Activated CD4-positive, alpha-beta T cell treated with anti-CD3 and anti-CD28 coated beads, Interleukin-2, amount 50 U/mL, for 24 hours (primary cell): ENCODE measurements at places on chromosomes 11 and 22.

GRCh38 chr11:96373826-96374225, 15.9 kb downstream of the CCDC82 start:
- no peak for DNase-seq

DNA sequence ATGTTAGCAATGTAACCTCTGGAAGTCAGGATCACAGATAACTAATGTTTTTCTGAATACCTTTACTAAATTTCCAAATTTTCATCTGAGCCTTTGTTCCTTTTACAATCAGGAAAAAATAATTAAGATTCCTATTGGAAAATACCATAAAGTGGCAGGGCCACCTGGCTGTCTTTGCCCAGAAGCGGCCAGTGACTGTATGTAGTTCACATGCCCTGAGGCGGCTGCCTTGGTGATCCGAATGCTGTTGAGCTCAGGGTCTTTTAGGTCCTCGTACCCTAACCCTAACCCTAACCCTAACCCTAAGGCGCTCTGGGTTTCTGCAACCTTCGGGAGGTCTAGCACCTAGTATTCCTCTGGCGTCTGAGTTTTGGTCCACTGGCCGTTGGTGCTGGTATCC, 8.5 kb upstream of the ARFGAP3 start:
- no peak for DNase-seq

- no peak for DNase-seq
Measured at GRCh38 chr11:26247340-26247739, 84.6 kb upstream of the ANO3 start.

- no peak for DNase-seq
Measured at GRCh38 chr11:3136546-3137455, 28.3 kb downstream of the OSBPL5 start.

DNA sequence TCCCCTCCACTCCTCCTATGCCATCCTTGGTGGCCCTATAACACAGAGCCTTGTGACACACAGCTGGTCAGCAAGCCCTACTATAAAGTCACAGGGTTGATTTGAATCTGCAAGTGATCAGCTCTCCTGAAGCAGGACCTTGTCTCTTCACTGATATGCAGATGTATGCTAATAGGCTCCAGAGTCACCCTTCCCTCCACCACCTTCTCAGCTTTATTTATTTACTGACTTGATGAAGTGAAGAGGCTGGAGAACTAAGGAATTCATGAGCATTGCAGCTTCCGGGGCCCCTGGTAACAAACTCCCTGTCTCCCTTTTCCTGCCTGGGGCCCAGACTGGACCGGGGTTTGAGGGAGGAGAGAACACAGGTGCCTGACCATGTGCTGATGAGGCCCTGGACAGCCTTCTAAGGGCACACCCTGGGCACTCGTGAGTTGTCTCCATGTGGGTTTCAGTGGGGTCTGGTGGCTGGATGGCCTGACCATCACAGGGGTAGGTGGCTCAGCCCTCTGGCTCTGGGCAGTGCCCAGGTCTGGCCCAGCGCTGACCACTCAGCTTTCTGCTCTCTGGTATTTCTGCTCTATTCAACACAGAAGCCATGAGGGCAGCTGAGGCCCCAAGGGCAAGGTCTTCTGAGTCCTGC, 307.5 kb downstream of the NTM start:
- DNase-seq, result no peak

DNA sequence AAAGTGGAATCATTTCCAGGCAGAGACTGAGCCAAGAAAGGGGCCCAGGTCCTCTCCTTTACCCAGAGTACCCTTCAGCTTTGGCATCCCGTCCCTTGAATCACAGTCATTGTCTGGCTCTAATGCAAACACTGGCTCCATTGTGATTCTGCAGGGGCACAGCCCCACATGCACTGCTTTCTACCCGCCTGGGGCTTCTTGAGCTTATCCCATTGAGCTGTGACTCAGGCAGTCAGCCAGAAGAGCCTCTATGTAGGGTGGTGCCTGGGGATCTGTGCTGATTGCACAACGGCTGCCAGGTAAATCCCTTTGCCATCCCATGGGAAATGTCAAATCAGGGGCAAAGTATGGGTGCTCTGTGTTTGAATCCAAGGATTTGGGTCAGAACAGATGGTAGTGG, 88.9 kb downstream of the RASSF10 start:
- no peak for DNase-seq

DNA sequence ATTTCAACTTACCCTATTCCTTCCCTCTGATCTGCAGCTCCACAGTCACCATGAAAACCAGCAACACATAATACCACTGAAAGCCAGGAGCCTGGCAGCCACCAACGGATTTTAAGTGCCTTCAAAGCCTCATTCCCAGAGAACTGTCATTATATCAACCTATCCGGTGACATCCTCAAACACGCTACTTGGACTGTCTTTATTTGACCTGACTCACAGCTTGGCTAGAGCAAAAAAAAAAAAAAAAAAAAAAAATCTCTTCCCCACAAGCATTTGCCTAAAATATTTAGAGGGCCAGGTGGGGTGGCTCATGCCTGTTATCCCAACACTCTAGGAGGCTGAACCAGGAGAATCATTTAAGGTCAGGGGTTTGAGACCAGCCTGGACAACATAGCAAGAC, 32.4 kb upstream of the ARHGAP32 start:
- no peak for DNase-seq

DNA sequence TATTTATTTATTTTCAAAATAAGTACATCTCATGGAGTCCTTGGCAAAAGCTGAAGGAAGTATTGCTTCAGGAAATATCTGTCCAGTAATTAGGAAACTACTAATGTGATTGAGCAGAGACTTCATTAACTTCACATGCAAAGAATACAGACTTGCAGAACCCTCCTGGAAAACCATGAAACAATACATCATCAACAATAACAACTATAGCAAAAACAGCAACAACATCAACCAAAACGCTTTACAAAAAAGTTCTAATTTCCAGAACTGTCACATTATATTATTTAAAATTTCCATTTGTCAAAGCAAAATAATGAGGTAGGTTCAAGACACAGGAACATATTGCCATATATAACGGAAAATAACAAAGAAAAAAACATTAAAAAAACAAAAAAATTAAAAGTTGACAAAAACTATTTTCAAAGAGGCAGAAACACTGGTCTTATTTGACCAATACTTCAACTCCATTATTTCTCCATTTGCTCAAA, 79.8 kb upstream of the TOP3B start:
- DNase-seq, result no peak

GRCh38 chr11:61080526-61080925, 21.8 kb upstream of the CD5 start:
- DNase-seq, result no peak

- DNase-seq, result no peak
Measured at GRCh38 chr11:92443199-92443598, 218.6 kb downstream of the FAT3 start.

GRCh38 chr11:71913756-71914526, 14.5 kb downstream of the XNDC1N start:
- no peak for DNase-seq
